Activated T-helper 17 cell treated with anti-CD3 and anti-CD28 coated beads, Interleukin-2, amount 50 U/mL, for 72 hours (primary cell): ENCODE measurements at places on chromosomes 16 and 17. TPM values are rescaled to one million over a fixed set of nuclear protein-coding genes. Genes with fewer than 3 reads are reported as not detected.
A peak's percentile ranks its signal among the peaks of the same experiment; 100 is the strongest.

- peak; percentile 18 for ATAC-seq
Measured at GRCh38 chr17:21213638-21214014, 335 bp downstream of the TMEM11 start.

- no peak for ATAC-seq
Measured at GRCh38 chr17:30513346-30513745, 36.1 kb downstream of the GOSR1 start.

DNA sequence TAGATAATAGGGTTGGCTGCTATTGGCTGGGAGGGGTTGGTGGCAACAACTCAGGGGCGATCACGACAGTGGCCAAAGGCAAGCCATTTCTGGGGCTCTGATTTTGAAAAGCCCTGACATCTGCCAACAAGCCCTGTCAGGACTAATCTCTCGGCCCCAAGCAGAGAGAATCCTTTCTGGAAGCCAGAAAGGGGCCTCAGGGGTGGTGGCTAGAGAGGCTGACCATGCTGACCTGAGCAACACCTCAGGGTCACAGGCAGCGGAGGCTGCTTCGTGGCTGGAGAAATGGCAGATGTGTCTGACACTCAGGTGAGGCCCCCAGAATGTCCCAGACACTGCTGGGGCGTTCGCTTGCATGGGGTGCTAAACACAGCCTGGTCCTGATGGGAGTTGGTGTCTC is 35.0 kb upstream of the ZFP90 start:
- no peak for ATAC-seq

GRCh38 chr17:2980904-2981246 is 82.5 kb downstream of the OR1D5 start:
- ATAC-seq = no peak

DNA sequence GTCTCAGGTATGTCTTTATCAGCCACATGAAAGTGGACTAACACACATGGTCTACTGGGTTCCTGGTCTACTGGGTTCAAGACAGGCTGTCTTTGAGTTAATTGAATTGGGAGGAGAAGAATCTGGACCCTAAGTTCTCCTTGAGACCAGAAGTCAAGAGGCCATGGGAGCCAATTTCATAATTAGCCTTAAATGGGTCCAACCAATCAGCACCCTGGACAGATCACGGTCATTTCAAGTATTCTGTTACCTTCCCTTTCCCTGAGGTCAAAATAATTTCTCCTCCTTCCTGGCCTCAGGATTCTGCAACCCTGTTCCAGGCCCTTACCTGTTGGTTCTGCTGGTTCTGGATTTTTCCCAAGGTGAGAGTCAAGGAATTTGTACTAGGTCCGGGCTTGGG is 23.8 kb downstream of the OSBPL7 start:
- no peak for ATAC-seq

- ATAC-seq = no peak
Measured at GRCh38 chr17:50165466-50165865, 339 bp upstream of the SGCA start.

DNA sequence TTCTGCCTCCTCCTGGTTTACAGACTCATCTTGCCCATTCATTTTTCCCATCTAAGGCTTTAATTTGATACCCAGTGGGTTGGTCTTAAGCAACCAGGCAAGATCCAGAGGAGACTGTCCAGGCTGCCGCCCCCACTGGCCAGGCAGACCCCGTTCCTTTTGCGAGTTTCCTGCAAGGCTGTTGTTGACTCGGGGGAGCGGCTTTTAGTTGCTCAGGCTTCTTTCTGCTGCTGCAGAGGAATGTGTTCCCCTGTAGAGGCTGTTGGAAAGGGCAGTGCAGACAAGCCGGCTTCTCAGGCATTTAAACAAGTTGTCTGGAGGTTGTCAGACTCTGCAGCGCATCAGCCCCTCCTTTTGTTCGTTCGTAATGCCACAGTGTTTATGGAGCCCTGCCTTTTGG is 231.2 kb downstream of the PRKCA start:
- no peak for ATAC-seq

DNA sequence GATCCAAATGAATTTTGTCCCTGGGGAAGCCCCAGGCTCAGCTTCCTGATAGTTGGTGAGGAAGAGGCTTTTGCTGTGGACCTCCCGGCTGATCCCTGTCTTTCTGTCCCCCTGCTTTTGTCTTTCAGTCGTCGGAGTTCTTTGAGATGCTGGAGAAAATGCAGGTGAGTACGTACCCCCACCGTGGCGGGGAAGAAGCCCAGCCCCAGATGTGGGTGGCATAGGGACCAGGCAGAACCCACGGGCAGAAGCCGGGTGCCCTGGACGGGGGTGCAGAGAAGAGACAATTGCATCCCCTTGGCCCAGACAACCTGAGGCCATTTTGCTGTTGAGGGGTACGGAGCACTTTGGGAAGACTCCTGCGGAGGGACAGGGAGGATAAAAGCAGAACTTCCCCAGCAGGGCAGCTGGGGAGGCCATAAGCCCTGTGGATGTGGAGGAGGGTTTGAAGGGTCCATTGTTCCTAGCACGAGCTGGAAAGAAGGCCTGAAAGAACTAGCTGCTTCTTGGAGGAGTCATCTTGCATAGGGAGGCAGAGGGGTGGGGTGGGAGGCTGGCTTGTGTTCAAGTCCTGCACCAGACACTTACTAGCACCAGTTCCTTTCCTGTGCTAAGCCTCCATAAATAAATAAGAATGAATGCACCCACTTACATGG is 105.6 kb downstream of the OR1D5 start:
- no peak for ATAC-seq

GRCh38 chr16:79653373-79653891 is 52.9 kb upstream of the MAF start:
- no peak for ATAC-seq

GRCh38 chr17:12549499-12550041 is 116.1 kb upstream of the MYOCD start:
- no peak for ATAC-seq

DNA sequence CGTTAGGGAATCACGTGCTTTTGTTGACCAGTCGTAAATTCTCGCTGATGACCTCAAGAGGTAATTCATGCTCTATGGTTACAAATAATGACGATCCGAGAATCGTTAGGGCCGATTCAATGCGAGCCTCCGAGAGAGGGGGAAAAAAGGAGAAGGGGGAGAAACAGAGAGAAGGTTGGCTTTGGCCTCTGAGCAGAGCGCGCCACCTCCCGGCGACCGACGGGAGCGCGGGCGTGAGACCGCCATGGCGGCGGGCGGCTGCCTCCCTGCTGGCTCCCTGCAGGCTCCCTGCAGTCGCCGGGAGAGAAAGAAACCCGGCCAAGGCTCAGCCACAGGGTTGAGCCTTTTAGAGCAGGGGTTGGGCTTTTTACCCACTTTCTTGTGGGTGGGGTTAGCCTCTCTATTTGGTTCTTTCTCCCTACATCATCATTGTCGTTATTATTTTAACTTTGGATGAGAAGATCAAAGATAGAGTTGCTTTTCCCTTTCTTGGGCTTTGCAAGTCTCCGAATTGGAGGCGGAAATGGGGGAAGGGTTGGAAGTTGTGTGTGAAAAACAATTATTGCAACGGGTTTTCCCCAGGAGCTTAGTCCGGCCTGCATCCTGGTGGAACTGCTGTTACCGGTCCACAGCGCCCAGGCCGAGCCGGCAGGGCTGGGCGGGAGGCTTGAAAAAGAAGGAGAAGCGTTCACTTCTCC is 410 bp upstream of the HOXB5 start:
- ATAC-seq = peak; percentile 67

- ATAC-seq = no peak
Measured at GRCh38 chr17:68851890-68852289, 103.3 kb downstream of the ABCA8 start.

- no peak for ATAC-seq
Measured at GRCh38 chr16:74713325-74713724, 12.7 kb upstream of the MLKL start.

- ATAC-seq = no peak
Measured at GRCh38 chr16:75079346-75079926, 37.1 kb downstream of the LDHD start.

DNA sequence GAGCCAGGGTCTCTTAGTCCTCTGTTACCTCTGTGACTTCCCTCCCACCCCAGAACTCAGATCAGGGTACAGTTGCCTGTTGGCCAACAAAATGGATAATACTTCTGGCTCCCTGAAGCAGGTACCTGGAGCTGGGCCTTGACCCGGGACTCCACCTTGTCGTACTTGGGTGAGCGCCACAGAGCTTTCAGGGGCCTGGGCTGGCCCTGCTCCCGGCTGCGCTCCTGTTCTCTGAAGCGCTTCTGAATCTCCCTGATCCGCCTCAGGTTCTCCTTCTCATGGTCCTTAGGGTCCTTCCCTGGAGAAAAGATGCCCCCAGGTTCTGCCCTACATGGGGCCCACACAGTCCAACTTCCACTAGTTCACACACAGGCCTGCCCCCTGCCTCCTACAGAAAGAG is 1.7 kb downstream of the ENKD1 start:
- ATAC-seq = no peak

DNA sequence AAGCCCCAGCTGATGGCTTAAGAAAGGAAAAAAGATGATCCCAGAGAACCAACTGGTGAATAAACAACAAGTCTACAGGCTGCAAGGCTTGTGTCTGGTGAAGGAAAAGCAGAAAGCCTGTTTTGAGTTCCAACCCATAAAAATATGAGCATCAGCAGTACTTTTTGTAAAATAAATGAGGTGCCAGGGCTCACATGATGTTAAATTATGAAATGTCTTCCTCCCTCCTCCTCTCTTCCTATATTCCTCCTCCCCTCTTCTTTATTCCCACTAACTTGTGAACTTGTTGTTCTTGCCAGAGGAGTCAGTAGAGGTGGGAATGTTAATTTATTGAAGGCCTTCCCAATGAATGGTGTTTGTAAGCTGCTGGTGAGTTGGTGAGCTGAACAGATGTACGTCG is 212.2 kb upstream of the CDH11 start:
- ATAC-seq = no peak

DNA sequence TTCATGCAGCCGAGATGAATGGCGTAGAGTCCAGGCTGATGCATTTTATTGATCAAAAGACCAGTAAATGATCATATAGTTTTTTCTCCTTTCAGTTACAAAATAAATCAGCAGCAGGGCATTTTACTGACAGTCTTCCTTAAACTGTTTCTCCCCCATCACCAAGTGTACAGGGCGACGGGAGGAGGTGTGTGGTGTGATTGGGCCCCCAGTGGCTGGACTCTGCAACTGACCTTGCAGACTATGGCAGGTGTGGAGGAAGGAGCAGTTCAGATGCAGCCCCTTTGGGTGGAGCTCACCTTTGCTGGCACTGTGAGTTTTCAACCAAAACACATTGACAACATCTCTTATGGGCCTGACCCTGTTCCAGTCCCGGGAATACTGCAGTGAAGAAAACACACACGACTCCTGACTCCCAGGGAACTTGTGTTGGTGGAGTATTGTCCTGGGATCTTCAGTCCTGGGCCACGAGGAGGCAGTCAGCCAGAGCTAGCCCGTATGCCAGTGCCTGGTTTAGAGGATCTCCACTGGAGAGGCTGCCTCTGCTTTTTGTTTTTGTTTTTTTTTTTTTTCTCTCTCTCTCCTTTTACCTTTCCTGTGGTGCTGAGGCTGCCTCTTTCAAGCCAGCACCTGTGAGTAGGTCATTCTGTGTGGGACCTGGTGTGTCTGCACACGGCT is 29.8 kb downstream of the KIAA0513 start:
- ATAC-seq = no peak

DNA sequence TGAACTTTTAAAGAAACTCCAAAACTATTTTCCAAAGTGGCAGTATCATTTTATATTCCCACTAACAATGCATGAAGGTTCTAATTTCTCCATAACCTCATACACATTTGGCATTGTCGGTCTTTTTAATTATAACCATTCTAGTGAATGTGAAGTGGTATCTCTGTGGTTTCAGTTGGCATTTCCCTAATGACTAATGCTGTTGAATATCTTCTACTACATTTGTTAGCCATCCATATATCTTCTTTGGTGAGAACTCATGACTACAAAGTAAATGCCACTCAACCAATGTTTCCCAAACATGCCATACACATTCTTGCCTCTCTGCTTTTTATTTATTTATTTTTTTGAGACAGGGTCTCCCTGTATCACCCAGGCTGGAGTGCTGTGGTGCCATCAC is 31.7 kb upstream of the TAOK1 start:
- ATAC-seq = peak; percentile 40

DNA sequence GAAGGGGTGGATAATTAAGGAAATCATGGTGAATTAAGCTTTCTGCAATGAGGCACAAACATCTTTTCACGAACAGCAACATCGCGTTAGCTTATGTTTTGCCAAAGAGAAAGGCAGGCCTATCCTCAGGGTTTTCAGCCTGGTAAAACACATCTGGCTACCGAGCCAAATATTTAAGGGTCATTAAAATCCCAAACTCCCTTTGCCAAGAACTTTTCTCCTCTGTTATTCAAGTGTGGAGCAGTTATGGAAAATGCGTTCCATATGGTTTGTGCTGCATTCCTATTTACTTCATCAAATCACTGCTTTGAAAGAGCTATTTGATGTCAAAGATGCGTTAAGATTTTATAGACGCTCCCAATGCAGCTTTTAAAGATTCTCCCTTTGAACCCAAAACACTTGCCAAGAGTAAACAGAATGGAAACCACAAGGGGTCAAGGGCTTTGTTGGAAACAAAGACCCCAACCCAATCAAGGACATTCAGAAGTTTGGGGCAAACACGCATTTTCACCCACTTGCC is 308.3 kb upstream of the CDH5 start:
- no peak for ATAC-seq

- no peak for ATAC-seq
Measured at GRCh38 chr17:81403671-81404534, 8.6 kb downstream of the BAHCC1 start.

- no peak for ATAC-seq
Measured at GRCh38 chr17:78611607-78612006, 34.4 kb upstream of the DNAH17 start.

GRCh38 chr16:991773-992172 is 10.2 kb downstream of the SOX8 start:
- ATAC-seq = no peak

DNA sequence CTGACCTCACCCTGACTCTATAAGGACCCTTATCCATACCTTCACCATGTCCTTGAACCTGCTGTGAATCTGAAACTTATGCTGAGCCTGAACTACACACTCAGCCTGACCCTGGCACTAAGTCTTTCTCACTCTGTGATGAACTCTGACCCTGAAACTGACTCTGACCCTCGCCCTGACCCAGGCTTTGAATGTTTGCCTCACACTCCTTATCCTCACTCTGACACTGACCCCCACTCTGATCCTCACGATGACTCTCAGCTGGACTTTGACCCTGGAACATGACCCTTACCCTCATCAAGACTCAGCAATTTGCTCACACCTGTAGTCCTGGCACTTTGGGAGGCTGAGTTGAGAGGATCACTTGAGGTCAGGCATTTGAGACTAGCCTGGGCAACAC is 4.4 kb downstream of the AHSP start:
- no peak for ATAC-seq

GRCh38 chr16:586645-587590 is 2.9 kb upstream of the RAB40C start:
- no peak for ATAC-seq

GRCh38 chr16:11835309-11835708 is 16.0 kb downstream of the RSL1D1 start:
- ATAC-seq = no peak

GRCh38 chr17:77475016-77475976 is 334.5 kb downstream of the SEC14L1 start:
- peak; percentile 53 for ATAC-seq

The TM4SF5 gene
- not detected for total RNA-seq

The TPPP3 gene
- total RNA-seq = 0.19 TPM

The SPAG5 gene
- total RNA-seq = 195 TPM

The TP53TG3B gene
- not detected for total RNA-seq

The RHBDL3 gene
- total RNA-seq = not detected

The GRAP gene
- 14.4 TPM for total RNA-seq

The OTOP2 gene
- not detected for total RNA-seq

The FAM222B gene
- total RNA-seq = 18.7 TPM

The CTRB2 gene
- total RNA-seq = not detected

The CFAP97D1 gene
- not detected for total RNA-seq

The CDH5 gene
- total RNA-seq = not detected

The KRT27 gene
- total RNA-seq = not detected
